ENCODE measurements at places on chromosomes 3 and 15.

GRCh38 chr3:139357899-139358298, 14.1 kb downstream of the MRPS22 start:
- DNase-seq = no peak

DNA sequence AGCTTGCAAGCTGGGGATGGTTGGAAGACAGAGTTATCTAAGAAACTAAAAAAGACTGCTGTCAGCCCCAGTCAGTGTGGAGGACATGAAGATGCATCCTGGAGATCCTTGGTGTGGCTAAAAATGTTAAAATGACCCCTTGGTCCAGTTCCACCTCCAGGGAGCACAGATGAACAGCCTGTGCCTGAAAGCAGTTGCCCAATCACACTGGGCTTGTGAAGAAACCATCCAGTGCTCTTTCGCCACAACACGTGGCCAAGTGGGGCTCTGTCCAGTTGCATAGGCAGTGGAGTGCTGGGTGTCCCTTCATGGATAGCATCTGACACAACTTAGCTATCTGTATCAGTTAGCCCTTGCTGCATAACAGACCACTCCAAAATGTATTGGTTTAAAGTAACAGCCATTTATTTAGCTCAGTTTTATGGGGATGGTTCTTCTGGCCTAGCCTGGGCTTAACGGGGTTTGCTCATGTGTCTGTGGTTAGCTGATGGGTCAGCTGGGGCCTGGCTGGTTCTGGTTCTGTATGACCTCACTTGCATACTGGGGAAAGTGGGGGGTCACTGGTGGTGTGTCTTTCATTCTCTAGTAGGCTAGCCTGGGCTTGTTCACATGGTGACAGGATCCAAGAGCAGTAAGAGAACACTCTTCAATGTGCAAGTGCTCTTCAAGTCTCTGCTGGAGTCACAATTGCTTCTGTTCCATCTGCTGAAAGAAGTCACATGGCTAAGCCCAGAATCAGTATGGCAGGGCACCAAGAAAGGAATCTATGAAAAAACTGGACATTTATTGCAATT, 226.2 kb downstream of the PDCD6IP start:
- no peak for DNase-seq

- DNase-seq = no peak
Measured at GRCh38 chr3:99865321-99865720, 47.7 kb downstream of the CMSS1 start.

- DNase-seq = no peak
Measured at GRCh38 chr3:57661404-57661803, 31.5 kb downstream of the DENND6A start.

DNA sequence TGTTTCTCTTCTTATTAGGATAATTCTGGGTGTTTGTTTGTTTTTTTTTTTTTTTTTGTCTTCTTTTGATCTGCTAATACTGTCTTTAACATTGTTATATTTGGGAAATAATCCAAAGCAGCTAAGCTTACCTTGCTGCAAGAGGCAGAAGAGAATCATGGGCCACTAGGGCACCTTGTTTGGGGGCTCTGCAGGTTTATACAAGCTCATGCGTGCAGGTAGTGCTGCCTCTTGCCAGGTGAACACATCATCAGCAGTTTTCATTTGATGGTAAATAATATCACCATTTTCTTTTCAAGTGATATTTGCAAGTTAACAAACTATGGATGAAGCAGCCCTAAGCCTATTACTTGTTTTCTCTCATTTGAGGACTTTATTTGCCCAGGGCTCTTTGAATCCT, 37.9 kb downstream of the MAP3K13 start:
- no peak for DNase-seq

DNA sequence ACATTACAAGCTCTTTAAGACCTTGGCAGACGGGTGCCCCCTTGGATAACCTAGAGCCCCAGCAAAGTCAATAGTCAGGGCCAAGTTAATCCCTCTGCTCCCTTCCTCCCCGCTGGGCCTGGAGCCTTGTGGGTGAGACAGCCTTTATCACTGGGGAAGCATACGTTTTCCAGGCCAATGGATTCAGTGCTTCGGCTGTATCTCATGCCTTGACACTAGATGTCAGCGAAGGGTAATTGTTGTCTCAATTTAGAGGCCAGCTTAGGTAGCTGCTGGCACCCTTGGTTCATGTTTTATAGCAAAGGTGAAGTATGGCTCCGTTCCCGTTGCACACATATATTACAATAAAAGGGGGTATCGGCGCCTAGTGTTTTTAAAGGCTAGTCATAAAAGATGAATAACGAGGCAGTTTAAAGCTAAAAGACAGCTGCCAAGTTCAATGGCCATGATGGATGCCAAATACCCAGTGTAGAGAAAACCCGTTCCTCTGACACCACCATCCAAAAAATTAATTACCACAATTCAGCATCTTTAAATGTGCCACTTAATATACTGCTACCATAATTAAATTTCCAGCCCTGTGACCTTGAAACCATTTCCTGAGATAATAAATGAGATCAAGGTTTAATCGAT, 52.3 kb upstream of the BNIP2 start:
- peak; percentile 35 for DNase-seq

- DNase-seq = no peak
Measured at GRCh38 chr3:66342717-66343356, 122.0 kb downstream of the SLC25A26 start.

DNA sequence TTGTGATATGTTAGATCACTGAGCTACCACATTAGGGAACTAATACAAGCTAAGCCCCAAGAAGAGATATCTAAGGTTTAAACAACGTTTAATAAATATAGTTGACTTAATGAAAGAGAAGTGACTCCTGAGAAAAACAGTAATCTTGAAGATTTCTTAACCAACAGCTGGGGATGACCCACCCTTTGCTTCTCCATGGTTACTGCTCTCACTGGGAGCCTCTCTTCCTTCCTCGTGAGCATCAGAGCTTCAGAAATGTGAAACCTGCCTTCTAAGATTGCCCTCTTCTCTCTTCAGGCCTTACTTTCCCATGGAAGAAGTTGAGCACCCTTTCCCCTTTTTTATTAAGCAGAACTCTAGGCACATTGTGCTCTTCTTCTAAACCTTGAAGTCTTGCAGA, 132.2 kb upstream of the NR2E3 start:
- DNase-seq = no peak
